ENCODE measurements at places on chromosomes 4 and X.

DNA sequence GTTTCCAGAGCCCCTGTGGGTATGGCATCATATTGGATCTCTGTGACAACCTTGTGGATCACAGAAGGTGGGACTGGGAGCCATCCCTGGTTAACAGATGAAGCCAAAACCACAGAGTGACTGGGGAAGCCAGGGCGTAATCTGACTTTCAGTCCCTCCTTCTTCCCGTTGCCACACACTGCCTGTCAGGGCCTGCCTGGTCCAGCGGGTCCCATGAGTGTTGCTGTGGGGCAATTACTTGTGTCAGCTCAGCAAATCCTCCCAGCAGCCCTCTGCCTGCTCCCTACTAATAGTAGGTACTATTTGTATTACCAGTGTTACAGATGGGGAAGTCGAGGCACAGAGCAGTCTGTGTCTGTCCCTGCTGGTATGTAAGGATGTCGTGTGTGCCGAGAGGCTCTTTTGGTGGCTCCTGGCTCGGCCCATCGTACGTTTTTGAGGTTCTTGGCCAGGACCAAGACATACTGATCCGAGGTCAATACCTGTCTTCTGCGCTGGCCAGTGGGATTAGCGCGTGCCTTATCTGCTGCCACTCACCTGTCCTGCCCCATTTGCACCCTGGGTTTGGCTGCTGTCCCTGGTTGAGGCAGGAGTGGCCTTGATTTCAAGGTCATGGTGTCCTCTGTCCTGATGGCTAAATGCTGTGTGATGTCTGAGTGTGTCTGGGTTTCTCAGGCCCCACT, 5.7 kb downstream of the NSG1 start:
- no peak for ATAC-seq

DNA sequence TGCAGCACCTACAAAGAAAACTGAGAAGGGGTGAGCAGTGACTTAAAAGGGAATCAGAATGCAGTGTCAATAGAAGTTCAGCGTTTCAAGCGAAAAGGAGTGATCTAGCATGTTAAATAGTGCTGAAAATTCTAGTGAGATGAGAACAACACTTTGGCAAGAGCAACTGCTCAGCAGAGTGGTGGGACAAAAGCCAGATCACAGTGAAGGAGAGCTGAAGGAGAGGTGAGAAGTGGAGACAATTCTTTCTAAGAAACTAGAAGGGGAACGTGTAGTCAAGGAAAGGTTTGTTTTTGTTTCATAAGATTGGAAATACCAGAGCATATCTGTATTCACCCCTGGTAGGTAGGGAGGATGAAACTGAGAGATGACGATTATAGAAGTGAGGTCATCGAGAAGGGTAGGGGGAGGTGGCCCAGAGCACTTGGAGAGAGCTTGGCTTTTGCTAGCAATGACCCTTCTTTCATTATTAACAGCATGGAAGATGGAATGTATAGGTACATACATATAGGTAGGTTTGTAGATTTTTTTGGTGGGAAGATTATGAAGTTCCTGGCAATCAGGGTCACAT, 33.7 kb downstream of the SRPX2 start:
- ATAC-seq: no peak

DNA sequence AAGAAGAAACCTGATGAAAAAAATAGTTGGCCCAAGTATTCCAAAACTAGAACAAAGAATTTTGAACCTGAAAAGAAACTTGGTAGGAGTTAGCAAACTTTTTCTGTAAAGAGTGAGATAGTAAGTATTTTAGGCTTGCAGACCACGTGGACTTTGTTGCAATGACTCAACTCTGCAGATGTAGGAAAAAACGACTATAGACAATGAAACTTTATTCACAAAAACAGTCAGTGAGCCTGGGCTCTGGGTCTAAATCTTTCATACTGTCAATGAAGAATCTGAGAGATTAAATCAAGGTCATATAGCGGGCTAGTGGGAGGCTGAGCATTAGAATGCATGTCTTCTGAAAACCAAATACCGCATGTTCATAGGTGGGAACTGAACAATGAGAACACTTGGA, 23.0 kb downstream of the SH3D19 start:
- ATAC-seq: peak; percentile 75

- peak; percentile 93 for ATAC-seq
These were observed 194.6 kb upstream of the FTHL17 start for GRCh38 chrX:31266203-31267076.

GRCh38 chrX:15468036-15468435, 25.1 kb downstream of the PIR start:
- peak; percentile 73 for ATAC-seq

GRCh38 chr4:150265806-150266205, 187.6 kb downstream of the DCLK2 start:
- no peak for ATAC-seq

GRCh38 chr4:148007314-148007760, 275.4 kb downstream of the ARHGAP10 start:
- ATAC-seq: peak; percentile 98

DNA sequence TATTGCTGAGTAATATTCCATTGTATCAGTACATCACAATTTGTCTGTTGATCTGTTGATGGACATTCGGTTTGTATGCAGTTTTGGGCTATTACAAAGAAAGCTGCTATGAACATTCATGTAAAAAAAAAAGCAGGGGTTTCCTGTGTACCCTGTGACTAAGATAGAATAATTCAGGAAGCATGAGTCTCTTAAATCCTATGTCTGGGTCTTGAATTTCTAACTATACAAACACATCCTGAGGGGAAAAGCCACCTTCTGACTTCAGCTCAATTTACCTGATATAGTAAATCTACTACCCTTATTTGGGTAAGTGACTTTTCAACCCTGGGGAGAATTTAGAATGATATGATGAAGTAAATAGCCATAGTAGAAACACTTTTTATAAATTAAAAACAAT, 94.6 kb upstream of the FUNDC1 start:
- no peak for ATAC-seq

- ATAC-seq: peak; percentile 30
These were observed 103.7 kb upstream of the MAML3 start for GRCh38 chr4:140257461-140258305.
